ENCODE measurements at places on chromosomes 6 and 20.

- DNase-seq, result no peak
These were observed 15.1 kb upstream of the AFDN start for GRCh38 chr6:167811442-167812087.

- no peak for DNase-seq
These were observed 26.4 kb downstream of the ABHD12 start for GRCh38 chr20:25364180-25364788.

DNA sequence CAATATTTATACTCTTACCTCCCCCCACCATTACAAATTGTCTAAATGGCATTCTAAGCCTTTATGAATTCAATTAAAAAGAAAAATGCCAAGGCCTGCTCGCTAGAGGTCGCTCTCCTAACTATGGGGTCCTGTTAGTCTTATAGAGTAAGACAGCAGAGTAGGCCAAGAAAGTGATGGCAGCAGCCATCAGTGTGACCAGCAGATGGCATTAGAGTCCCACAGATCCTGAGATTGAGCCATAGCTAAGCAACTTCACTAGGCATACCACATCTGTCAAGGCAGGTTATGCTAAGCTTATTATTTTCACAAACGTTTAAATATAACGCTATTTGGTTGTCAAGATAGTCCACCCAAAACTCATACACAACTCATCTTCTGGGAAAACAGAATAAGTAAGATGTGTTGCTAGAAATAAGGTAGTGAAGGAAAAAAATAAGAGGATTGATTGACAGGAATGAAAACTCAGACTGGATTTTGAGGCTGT lies 57.6 kb upstream of the SCAF8 start:
- DNase-seq, result peak; percentile 95

DNA sequence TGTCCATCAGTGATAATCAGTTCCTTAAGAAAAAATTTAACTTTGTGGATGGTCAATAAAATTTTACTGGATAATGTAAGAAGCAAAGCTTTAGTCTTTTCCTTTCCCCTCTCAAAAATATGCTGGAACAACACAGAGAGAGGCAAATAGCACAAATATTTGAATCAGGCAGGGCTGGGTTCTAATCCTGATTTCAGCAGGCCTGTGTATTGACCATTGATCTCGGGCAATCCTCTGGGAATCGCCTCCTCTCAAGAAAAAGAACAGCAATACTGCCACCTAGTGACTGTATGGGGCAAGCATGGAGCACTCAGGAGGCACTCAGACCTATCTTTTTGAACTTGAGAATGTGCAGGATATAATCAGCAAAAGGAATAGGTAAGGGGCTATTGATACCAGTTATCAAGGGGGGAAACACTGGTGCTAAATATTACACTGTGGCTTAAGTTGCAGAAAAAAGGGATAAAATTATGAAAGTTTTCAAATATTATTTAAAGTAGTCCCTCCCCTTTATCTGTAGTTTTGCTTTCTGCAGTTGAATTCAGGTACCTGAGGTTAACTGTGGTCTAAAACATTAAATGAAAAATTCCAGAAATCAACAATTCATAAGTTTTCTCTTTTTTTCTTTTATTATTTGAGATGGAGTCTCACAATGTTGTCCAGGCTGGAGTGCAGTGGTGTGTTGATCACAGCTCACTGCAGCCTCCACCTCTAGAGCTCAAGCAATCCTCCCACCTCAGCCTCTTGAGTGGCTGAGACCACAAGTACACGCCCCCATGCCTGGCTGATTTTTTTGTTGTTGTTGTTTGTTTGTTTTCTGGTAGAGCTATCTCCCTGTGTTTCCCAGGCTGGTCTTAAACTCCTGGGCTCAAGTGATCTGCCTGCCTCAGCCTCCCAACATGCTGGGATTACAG lies 91.8 kb upstream of the NHSL1 start:
- DNase-seq, result peak; percentile 30

- no peak for DNase-seq
These were observed 1233.0 kb upstream of the EYS start for GRCh38 chr6:66940003-66940402.

DNA sequence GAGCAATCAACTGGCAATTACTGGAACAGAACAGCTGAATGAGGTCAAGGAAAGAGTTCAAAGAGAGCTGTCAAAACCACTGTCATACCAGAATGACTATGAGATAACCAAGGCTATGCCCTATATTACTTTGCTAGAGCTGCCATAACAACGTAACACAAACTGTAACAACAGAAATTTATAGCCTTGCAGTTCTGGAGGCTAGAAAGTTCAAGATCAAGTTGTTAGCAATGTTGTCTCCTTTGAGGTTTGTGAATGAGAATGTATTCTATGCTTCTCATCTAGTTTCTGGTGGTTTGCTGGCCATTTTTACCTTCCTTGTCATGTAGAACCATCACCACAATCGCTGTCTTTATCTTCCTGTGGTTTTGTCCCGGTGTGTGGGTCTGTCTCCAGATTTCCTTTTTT lies 1323.0 kb upstream of the GJE1 start:
- peak; percentile 29 for DNase-seq

DNA sequence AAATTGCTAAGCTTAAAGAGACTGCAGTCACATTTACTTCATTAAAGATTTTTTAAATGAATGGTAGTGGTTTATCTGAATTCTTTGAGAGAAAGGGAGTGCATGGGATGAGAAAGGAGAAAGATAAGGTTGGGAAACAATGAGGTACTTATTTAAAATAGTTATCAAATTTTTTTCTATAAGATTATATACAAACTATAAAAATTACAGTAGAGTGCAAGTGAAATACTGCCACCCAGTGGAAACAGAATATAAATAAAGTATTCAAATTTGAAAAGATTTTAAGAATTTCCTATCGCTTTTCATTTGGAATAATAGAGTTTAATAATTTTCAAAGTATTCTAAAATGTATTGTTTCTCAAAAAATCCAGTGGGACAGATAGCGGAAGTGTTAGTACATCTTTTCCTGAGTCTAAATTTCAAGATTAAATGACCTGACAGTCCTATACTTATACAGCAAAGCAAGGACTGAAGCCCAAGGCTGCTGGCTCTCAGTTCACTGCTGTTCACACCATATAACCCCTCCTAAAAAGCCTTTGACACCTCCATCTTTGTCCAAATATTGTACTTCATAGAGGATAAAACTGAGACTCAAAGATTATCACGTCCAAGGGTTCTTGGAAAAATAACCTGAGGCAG lies 31.1 kb downstream of the EPM2A start:
- DNase-seq, result no peak

GRCh38 chr20:22214296-22214695 lies 370.1 kb downstream of the FOXA2 start:
- no peak for DNase-seq

DNA sequence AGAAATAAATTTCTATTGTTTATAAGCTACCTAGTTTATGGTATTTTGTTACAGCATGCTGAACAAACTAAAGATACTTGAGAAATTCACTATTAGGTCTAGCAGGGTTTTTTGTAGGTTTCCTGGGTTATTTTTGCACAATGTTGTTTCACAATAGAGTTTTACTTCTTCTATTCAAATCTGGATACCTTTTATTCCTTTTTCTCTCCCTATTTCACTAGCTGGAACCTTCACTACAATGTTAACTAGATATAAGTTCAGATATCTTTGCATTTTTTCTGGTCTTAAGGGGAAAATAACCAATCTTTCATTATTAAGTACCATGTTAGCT lies 237.7 kb upstream of the CITED2 start:
- DNase-seq, result no peak

GRCh38 chr6:2274981-2275891 lies 29.8 kb upstream of the GMDS start:
- DNase-seq, result no peak

DNA sequence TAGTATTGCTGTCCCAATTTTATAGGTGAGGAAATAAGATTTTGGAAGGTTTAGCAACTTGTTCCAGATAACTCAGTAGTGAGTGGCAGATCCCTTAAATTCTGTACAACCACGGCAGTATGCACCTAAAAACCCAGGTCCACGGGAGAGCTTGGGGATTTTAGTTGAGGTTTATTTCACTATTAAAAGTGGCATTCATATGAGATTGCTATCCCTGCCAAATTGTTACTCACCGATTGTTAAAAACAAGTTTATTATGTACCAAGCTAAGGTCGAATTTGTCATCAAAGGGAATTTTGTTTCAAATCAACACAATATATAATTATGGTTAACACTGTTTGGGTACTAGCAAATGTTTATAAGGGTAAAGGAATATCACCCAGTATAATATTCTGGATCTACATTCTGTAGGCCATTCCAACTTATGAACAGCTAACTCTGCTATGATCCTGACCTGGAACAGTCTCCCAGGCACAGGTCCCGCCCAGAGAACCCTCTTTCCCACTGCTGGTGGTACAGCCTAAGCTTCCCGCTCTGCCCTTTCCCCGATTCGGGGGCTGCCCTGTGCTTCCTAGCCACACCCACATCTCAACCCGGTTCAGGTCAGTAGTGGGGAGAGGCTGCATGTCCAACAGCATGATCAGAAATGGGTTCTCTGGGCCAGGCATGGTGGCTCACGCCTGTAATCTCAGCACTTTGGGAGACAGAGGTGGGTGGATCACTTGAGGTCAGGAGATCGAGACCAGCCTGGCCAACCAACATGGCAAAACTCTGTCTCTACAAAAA lies 24.9 kb downstream of the GPLD1 start:
- DNase-seq, result no peak

- DNase-seq, result no peak
These were observed 197.1 kb upstream of the PLN start for GRCh38 chr6:118350881-118351430.

GRCh38 chr20:62266340-62266739 lies 28.0 kb downstream of the OSBPL2 start:
- peak; percentile 36 for DNase-seq

GRCh38 chr20:36181934-36182603 lies 27.5 kb downstream of the EPB41L1 start:
- no peak for DNase-seq

GRCh38 chr6:161356167-161356854 lies 82.5 kb upstream of the AGPAT4 start:
- no peak for DNase-seq

- no peak for DNase-seq
These were observed 7.3 kb upstream of the FLRT3 start for GRCh38 chr20:14344746-14345145.

DNA sequence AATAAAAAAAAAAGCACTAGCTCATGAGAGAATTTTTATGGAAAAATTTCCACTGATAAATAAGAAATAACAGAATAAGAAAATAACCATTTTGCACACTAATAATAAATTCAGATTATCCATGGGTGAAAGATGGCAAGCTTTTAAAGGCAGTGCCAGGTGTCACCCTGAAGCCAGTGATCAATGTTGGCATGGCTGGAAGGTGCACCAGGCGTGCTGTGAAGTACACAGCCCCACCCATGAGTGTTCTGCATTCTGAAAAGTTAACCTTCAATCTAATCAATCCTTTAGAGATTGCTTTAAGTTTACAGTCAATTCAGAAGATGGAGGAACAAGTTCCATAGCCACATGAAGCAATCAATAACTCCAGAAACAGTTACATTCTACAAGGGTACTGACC lies 284.4 kb downstream of the C6orf118 start:
- no peak for DNase-seq

- DNase-seq, result no peak
These were observed 23.4 kb upstream of the RNF144B start for GRCh38 chr6:18363746-18364145.

GRCh38 chr6:152836523-152836922 lies 85.9 kb downstream of the VIP start:
- DNase-seq, result no peak

- DNase-seq, result no peak
These were observed 87.0 kb upstream of the RSPO3 start for GRCh38 chr6:127031511-127031910.

DNA sequence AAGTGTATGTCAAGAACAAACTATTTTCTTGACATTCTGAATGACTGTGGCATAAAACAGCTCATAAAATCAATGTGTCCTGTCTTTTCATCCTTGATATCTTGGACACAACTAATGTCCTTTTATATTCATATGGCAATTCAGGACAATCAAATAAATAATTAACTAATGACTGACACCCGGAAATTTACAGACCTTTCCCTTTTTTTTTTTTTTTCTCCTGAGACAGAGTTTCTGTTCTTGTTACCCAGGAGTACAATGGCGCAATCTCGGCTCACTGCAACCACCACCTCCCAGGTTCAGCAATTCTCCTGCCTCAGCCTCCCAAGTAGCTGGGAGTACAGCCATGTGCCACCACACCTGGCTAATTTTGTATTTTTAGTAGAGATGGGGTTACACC lies 107.1 kb upstream of the LGSN start:
- DNase-seq, result no peak

- DNase-seq, result peak; percentile 82
These were observed 1.3 kb downstream of the MAPK14 start for GRCh38 chr6:36028877-36029324.

DNA sequence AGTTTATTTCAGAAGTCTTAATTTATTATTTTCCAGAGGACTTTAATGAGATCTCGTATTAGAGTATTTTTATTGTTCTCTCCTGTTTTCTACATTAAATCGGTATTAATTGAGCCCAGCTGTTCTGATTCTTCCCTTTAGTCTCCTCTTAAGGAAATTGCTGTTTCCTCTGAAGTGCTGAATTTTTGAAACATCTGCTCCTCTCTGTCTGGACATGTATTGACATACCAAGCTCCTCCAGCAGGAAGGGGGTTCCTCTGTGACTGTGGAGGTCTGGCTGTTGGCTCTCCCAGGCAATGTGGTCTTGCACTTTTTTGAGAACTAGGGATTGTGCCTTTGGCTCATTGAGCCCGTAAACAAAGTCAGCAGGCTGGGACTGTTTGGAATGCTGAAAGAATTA lies 74.9 kb downstream of the MAP3K4 start:
- DNase-seq, result no peak

- DNase-seq, result no peak
These were observed 130.3 kb downstream of the FIG4 start for GRCh38 chr6:109821428-109821827.

DNA sequence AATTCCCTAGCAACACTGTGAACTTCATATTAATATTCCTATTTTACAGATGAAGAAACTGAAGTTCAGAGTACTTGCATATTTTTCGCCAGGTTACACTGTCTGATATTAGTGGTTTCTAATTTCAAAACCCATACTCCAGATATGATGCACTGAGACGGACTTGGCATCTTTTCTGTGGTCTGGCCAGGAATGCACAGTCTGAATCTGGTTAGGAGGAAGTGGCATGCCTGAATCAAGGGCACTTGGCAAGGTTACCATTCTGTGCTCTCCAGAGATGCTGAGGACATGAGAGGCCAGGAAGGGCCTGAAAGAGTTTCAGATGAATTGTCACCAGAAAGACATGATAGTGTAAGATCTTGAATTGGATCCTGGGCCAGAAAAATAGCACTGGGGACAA lies 150.1 kb downstream of the HAO1 start:
- no peak for DNase-seq

DNA sequence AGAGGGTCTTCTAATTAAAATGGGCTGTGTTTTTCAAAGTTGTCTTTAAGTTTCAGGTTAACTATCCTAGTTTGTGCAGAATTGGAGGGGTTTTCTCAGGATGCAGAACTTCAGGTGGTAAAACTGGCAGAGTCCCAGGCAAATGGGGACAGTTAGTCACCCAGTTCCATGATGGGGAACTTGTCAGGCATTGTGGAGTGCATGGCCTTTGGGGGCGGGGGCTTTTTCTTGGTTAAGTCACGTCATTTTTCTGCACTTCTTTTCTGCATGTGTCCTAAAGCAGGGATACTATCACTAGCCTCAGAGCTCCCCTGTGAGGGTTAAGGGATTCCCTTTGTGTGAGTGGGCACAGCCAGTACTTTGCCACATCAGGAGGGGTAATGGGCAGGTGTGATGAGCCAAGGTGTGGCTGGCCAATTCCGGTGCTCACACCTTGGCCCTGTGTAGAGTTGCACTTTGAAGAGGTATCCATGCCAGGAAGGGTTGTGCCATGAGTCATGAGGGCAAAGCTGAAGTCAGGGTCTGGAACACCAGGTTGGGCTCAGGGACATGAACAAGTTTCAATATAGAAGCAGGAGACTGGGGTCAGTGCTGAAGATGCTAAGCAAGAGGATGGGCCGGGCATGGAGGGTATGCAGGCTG lies 126.0 kb upstream of the RREB1 start:
- no peak for DNase-seq

Measured in Jurkat, Clone E6-1 (cell line).